ENCODE measurements at places on chromosomes 2 and 18.

GRCh38 chr2:195559431-195559914 is 97.6 kb upstream of the SLC39A10 start:
- DNase-seq, result no peak

DNA sequence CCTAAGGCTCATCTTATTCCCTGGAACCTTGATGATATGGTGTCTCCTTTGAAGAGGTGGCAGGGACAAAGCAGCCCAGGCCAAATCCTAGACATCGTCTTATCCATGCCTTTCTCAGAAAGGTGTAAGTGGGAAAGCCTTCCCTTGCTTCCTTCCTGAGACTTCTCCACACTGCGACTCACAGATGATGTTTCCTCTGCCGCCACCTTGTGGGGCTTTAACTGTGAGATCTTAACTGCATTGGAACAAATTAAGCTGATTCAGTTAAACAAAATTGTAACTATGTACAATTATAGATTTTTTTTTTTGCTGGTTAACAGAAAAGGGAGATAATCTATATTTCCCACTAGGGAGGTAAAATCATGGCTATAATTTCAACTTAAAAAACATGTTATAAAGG is 10.0 kb upstream of the GCA start:
- peak; percentile 35 for DNase-seq

DNA sequence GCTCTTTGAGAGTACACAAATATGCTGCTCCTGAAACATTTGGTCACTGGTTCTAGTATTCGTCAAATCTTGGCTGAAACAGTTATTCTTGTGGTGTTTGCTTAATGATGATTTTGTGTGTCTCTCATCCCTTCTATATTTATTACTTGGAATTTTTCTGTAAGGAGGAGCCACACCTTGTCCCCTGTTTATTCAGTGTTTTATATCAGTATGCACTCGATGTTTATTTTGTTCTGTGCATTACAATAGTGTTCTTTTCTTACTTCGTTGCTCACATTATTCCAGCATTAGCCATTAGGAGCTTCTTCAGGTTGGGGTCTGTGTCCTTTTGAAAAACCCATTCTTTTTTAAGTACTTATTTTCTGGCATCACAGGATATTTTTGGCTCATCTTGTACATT is 5.1 kb upstream of the RAMP1 start:
- DNase-seq, result no peak

DNA sequence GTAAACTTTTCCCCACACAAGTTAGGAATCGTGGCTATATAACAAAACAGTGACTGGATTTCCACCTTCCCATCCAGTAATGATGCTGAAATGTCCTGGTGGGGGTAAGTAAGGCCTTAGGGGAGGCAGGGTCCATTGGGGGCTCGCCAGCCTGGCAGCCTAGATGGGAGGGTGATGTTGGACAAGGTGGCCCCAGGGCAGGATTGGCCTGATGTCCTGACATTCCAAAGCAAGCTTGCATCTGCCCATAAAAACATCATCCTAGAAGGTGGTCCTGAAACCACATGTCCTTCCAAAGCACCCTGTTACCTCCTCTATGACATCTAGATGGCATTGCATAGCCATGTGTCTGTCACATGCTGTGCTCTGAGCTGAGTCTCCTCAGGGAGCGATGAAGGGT is 54.1 kb upstream of the RAB6C start:
- no peak for DNase-seq

DNA sequence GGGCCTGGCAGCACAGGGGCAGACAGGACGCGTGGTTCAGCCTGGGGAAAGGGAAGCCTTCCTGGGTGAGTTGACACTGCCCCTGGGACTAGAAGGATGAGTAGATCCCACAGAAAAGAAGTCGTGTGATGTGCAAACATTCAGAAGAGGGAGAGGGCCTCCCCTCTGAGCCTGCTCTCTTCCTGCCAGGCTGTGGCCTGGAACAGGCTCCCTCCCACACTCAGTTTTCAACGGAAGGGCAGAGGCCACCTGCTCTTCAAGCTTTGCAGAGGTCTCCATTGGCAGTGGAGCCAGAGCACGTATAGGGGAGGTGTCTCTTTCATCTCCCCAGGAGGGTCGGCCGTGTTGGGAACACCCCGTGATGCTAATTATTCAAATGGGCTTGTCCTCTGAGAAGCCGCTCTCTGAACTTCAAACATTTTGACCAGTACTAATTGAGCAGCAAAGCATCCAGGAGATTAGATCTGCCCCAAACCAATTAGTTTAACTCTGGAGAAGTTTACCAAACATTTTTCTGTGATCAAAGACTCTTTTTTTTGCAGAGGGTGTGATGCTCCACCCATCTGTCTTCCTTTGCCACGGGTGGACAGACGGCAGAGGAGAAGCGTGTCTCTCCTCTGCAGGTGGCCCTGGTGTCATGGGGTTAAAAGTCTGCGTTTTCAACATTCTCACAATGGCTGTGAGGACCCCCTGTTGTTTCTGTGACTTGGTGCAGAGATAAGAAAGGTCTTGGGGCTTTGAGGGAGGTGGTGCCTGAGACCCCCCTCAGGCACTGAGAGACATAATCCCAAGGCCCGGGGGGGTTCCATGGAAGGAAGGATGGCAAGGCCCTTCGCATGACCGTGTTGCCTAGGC is 29.5 kb upstream of the ODC1 start:
- no peak for DNase-seq

All from endothelial cell of umbilical vein (primary cell).